ENCODE measurements at places on chromosomes 2 and 18. TPM values are rescaled to one million over a fixed set of nuclear protein-coding genes. Genes with fewer than 3 reads are reported as not detected.
A peak's percentile ranks its signal among the peaks of the same experiment; 100 is the strongest.

DNA sequence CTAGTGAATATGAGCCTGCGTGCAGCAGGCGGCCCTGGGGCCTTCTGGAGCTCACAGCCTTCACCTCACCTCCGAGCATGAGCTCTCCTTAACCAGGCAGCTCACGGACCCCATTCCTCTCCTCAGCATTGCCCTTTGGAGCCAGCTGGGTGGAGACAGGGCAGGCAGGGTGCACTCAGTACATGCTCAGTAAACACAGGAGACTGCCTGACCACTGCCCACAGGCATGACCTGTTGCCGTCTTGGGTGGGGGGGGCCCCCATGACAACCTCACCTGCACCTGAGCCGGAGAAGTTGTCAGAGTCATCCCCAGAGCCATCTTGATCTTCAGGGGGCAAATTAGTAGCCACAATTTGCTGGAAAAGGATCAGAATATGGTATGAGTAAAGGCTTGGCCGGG is 19.9 kb downstream of the SDC1 start:
- H3K4me3 ChIP-seq = no peak overlapping the region
- DNase-seq = no peak
- no peak overlapping the region for H3K27ac ChIP-seq
- no peaks in the 10 kb centered on the region for H3K4me1 ChIP-seq

DNA sequence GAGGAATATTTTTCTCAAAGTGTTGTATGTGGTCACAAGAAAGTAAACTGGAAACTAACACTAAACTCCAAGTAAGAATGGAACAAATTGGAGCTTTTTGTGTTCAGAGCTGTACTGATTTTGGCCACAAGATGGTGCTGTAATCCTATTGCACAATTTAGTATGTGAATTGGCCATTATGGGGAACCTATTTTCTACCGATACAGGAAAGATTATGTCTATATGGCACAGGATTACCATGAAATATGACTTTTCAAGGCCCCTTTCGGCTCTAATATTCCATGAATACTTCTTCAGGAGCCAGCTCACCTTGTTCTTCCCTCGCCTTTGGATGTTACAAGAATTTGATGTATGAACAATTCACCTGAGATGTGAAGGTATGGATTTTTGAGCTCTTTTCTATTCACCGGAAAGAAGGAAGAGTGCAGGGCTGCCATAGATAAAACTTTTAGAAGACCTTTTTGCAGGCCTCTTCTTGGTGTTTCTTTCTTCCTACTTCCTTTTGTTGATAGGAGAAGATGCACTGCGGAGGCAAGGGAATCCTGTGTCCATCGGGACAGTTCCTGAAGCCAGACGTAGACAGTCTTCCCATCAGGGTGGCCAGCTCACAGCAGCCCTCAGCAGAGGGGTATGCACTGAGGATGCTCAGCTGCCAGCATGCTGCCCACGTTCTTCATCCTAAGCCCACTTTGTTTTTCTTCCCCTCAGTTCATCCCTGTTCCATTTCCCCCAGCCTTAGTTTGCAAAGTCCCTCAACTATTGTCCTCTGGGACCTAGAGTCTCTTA is 13.3 kb downstream of the MRPL44 start:
- H3K36me3 ChIP-seq = no peaks in the 10 kb centered on the region
- peak; percentile 64 for DNase-seq
- H3K27me3 ChIP-seq = no peaks in the 10 kb centered on the region
- no peak overlapping the region for H3K4me3 ChIP-seq

DNA sequence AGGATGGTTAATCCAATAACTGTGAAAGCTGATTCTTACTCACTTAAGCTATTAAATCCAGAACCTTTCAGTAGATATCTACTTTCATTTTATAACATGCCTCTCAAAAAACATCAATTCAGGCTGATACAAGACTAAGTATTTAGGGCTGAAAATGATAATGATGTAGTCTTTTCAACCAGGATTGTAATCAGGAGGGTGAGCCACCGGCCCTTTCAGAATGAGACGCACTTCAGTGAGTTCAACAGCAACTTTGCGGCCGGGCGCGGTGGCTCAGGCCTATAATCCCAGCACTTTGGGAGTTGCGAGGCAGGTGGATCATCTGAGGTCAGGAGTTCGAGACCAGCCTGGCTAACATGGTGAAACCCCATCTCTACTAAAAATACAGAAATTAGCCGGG is 30.4 kb downstream of the RBMS1 start:
- H3K4me1 ChIP-seq = no peaks in the 10 kb centered on the region
- H3K27ac ChIP-seq = no peak overlapping the region
- no peak for DNase-seq
- no peaks in the 10 kb centered on the region for H3K27me3 ChIP-seq
- H3K36me3 ChIP-seq = no peaks in the 10 kb centered on the region
- H3K4me3 ChIP-seq = no peak overlapping the region

DNA sequence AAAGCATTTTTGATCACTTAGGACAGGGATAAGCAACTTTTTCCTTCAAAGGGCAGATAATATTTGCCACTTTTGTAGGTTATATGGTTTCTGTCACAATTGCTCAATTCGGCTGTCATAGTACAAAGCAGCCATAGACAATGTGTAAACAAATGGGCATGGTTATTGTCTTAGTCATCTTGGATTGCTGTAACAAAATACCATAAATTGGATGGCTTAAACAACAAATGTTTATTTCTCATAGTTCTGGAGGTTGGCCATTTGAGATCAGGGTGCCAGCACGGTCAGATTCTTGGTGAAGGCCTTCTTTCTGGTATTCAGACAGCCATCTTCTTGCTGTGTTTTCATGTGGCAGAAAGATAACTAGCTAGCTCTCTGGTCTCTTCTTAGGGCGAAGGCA is 91.2 kb downstream of the TAF4B start:
- no peak for DNase-seq
- H3K27ac ChIP-seq = no peak overlapping the region
- H3K4me1 ChIP-seq = no peaks in the 10 kb centered on the region
- no peaks in the 10 kb centered on the region for H3K36me3 ChIP-seq
- no peak overlapping the region for H3K4me3 ChIP-seq
- H3K27me3 ChIP-seq = no peaks in the 10 kb centered on the region

The PUS10 gene
- 6.9 TPM for total RNA-seq

The IL36B gene
- not detected for total RNA-seq

The EPB41L5 gene
- total RNA-seq = 36.0 TPM

The RAB12 gene
- 11.2 TPM for total RNA-seq
